ENCODE measurements at places on chromosomes 12 and 14.

GRCh38 chr14:104870368-104871144 lies 5.5 kb downstream of the CEP170B start:
- H3K36me3 ChIP-seq, result no peaks in the 10 kb centered on the region
- peaks cover 24% of the 10 kb centered on the region for H3K4me1 ChIP-seq
- H3K27ac ChIP-seq, result no peak overlapping the region

- H3K36me3 ChIP-seq, result no peaks in the 10 kb centered on the region
- DNase-seq, result peak; percentile 19
- no peaks in the 10 kb centered on the region for H3K27me3 ChIP-seq
- peaks cover 15% of the 10 kb centered on the region for H3K4me1 ChIP-seq
- peak overlapping the region; percentile 93 for H3K4me3 ChIP-seq
- H3K27ac ChIP-seq, result peak overlapping the region; percentile 82
Observed at GRCh38 chr12:47964106-47964728, 821 bp downstream of the TMEM106C start.

- no peak overlapping the region for H3K4me3 ChIP-seq
- no peak overlapping the region for H3K27ac ChIP-seq
- H3K36me3 ChIP-seq, result no peaks in the 10 kb centered on the region
- H3K4me1 ChIP-seq, result no peaks in the 10 kb centered on the region
- DNase-seq, result no peak
Observed at GRCh38 chr12:75491169-75491568, 10.6 kb downstream of the GLIPR1 start.

DNA sequence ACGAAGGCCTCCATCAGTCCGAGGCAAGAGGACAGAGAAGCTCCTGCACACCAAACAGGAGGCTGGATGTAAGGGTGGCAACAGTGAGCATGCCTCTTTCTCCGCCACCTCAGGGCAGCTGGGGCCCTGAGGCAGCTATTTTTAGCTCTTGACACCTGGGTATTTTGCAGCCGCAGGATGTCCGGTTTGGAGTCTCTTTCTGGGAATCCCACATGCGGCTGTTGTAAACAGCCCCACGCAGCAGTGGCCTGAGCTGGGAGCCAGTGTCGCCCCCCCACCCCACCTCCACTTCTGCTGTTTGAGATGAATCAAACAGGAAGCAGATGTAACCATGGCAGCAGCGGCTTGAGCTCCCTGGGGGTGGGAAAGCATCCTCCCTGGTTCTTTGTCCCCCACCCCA lies 11.7 kb downstream of the HDAC7 start:
- H3K36me3 ChIP-seq, result no peaks in the 10 kb centered on the region
- DNase-seq, result peak; percentile 90
- H3K27me3 ChIP-seq, result no peaks in the 10 kb centered on the region
- H3K27ac ChIP-seq, result peak overlapping the region; percentile 98
- peak overlapping the region; percentile 10 for H3K4me3 ChIP-seq

DNA sequence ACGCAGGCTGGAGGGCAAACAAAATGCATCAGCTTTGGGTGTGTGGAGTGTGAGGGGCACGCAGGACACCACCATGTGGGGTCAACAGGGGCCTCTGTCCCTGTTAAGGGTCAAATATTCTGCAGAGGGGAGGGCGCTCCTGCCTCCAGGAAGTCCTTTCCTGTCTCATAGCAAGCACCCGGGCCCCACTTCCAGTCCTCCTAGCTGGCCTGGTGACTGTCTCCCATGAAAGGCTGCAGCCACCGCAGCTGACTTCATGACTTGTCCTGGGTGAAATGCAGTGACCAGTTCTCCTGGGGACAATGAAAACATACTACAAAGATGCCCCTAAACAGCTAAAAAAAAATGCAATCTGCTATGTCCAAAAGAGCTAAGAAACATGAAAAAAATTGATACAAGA lies 53.6 kb downstream of the LGMN start:
- DNase-seq, result no peak
- no peaks in the 10 kb centered on the region for H3K4me1 ChIP-seq
- no peak overlapping the region for H3K27ac ChIP-seq
- no peaks in the 10 kb centered on the region for H3K36me3 ChIP-seq

- no peak overlapping the region for H3K27ac ChIP-seq
- H3K36me3 ChIP-seq, result no peaks in the 10 kb centered on the region
- no peak overlapping the region for H3K4me3 ChIP-seq
- no peaks in the 10 kb centered on the region for H3K27me3 ChIP-seq
- DNase-seq, result no peak
Observed at GRCh38 chr14:56514663-56515371, 64.8 kb upstream of the TMEM260 start.

Measured in Peyer's patch (tissue), 4 donors.